ENCODE measurements at places on chromosomes 11 and 22.
A peak's percentile ranks its signal among the peaks of the same experiment; 100 is the strongest.

- DNase-seq = no peak
These were observed 6.5 kb upstream of the FJX1 start for GRCh38 chr11:35611741-35612140.

DNA sequence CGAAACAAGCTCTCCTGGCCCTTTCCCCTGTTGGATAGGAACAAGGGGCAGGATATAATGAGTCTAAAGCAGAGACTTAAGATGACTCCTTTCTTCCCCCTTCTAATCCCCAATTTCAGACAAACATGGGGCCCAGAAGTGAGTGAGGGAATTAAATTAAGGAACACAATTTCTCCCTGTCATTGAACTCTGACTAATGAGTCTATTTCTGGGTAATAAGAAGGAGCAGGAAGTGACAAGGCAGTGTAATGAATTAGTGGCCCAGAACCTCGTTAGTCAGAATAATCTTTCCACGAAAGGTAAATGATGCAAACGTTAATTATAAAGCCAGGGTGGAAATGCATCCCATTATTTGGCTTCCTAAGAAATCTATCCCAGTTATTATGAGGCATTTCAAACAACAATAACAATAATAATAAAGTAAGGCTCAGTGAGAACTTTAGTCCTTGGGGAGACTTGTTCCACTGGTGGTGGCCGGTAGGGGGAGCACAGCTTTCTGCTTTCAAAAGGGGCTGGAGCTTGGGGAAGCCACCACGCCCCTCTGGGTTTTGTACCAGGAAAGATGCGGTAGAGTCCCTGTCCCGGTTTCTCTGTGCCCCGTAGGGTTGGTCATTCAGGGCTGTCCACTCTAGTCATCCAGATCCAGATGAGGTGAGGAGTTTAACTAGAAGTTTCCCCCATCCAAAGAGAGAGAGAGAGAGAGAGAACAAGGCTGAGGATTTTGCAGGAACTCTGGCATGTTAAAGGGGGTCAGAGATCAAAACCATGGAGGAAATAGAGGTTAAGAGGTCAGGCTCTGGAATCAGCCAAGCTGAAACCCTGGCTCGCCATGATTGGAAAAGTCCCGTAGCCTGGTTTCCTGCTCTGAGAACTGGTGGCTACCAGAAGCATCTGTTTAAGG is 298.3 kb downstream of the NTM start:
- DNase-seq = peak; percentile 64

DNA sequence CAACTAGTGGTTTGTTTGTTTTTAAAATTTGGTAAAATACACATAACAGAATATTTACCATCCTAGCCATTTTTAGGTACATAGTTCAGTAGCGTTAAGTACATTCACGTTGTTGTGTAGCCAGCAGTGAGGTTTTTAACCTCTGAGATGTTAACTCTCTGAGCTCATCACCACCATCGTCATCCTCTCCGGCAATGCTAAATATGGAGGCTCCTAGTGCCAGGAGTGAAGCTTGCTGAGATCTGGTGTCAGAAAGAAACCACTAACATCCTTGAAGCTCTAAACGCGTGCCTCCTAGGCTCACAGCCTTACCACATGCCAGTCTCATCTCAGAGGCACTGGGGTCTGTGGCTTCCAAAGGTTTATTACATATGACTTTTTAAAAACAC is 330.2 kb upstream of the B3GAT1 start:
- peak; percentile 49 for DNase-seq

DNA sequence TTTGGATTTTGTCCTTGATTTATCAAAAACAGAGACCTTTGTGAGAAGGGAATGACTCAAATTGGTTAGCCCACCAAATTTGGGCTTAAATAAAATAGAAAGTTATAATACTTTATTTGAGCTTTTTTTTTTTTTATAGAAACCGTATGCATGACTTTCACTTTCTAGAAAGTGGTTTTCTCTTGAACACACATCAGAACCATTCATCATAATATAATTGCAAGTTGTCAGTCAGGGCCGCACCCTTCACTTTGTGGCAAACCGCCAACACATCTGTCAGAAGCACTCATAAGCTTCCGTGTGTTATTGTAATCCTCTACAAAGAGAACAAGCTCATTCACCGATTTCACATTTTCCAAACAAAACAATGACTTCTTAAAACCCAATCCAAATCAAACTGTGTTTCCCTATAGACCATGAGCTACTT is 76.1 kb downstream of the SOX6 start:
- DNase-seq = no peak

- no peak for DNase-seq
These were observed 43.6 kb upstream of the TH start for GRCh38 chr11:2215230-2215560.

- DNase-seq = no peak
These were observed 32.7 kb downstream of the SLC6A5 start for GRCh38 chr11:20632169-20632532.

- DNase-seq = no peak
These were observed 100.1 kb downstream of the KCNQ1OT1 start for GRCh38 chr11:2599561-2600189.

DNA sequence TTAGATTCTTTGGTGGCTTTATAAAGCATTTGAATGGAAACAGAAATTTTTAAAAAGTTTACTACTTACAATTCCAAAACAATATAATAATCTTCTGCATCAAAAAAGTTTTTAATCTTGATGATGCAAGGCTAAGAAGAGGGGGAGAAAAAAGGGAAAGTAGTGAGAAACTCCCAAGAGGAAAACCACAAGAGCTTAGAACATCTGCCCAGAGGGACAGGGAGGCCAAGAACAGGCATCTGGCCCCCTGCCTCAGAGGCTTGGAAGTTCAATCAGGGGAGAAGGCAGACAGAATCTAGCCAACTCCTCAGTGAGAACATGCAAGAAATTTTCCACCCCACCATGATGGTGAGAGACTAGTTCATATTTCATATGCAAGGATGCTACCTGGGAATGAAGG is 23.8 kb upstream of the TTC28 start:
- no peak for DNase-seq

- no peak for DNase-seq
These were observed 795 bp downstream of the ZBTB3 start for GRCh38 chr11:62752994-62753735.

GRCh38 chr11:74506823-74507222 is 13.3 kb upstream of the LIPT2 start:
- no peak for DNase-seq

DNA sequence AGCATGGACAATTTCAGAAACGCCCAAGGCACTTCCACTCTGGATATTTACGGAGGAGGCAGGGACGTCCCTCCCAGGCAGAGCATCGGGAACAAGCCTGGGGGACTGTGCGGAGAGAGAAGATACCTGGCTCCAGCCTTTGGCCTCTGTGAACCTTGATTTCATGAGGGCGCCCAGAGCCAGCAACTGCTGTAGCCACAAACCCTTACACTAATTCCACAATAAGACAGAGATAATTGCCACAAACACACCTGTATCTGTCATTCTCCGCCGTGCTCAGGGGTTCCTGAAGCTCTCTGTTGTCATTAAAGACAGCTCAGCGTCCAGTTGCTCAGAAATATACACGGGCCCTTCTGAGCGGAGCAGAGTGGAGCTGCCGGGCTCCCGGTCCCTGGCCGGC is 1292.1 kb downstream of the TBC1D22A start:
- DNase-seq = no peak

DNA sequence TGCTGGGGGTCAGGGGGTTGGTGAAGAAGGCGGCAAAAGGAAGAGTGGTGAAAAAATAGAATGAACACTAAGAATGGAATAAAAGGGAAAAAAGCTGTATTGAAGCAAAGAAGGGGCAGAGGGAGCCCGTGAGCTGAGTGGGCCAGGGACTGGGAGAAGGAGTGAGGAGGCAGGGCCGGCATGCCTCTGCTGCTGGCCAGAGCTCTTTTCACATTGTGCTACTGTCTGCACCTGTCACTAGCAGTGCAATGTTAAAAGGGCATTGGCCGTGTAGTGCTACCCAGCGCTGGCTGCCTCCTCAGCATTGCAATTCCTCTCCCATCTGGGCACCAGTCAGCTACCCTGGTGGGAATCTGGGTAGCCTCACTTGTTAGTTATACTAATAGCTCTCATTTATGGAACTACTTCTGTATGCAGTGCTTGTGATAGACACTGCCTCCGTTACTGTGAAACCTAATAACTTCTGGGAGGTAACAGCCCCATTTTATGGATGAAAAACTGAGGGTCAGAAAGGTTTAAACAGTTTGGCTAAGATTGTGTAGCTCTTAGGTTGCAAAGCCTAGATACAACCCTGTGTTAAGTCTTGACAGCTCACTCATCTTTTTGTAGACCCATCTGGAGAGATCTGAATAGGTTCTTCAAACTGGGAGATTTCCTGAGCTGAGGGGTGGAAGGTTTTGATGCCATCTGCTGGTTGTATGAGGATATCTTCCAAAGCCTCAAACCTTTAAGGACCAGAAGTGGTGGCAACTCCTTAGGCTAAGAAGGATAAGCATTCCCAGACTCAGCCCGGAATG is 8.5 kb downstream of the YPEL4 start:
- no peak for DNase-seq

DNA sequence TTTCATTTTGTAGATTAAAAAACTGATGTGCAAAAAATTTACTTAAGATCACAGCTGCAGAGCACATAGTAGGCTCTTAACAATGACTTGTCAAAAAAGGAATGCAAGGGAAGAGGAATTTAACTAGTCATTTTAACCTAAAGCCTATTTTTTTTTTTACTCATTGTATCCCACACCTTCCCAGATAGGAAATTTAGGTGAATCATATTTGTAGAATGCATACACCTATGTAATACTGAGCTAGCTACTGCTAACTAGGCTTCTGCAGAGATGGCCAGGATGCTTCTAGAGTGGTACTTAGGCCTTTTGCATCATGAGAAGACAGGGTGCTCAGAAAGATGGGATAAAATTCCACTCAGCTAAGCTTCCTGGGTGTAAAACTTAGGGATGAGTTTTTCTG is 387.3 kb downstream of the AASDHPPT start:
- DNase-seq = no peak

DNA sequence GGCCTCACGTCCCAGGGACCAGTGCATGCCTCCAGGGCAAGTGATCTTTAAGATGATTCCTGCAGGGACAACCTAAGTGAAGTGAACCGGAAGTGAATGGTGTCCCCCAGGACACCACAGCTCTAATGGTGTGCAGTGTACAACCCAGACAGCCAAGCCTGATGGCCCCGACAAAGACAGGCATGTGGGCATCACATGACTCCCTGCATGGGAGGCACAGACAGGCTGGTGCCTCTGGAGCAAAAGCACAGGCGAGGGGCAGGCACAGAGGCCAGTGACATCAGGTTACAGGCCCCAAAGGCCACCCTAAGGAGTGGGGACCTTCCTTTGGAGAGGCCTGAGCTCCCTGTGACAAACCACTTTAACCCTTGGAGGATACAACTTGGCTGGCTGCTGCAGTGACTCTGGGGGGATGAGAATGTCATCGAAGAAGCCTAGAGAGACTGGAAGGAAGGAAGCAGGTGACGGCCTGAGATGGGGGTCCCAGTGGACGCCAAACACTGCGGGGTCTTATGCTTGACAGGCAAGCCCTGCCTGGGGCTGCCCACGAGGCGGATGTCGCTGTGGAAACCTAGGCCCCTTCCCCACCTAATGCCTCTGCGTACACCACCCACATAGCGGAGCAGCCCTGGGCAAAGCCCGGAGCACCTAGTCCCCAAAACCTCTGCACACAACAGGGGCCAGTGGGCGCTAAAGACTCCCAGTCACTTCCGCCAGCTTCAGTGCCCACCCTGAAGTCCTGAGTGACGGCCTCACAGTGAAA is 12.4 kb downstream of the POLR3H start:
- DNase-seq = no peak

- DNase-seq = no peak
These were observed 8.6 kb downstream of the SERPINH1 start for GRCh38 chr11:75570559-75571139.

- no peak for DNase-seq
These were observed 94.5 kb upstream of the BID start for GRCh38 chr22:17868771-17869170.

DNA sequence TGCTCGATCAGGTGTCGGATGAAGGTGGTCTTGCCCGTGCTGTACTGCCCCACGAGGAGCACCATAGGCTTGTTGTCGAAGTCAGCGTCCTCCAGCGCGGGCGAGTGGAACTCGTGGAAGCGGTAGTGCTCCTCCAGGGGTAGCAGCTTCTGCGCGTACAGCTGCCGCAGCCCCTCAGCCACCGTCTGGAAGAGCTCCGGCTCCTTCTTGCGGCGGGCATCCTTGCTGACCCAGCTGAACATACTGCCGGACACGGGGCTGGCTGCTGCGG is 263 bp downstream of the EHD1 start:
- no peak for DNase-seq

- DNase-seq = no peak
These were observed 934 bp downstream of the HSD17B12 start for GRCh38 chr11:43681401-43681942.

- no peak for DNase-seq
These were observed 108.4 kb downstream of the PDE3B start for GRCh38 chr11:14751975-14752407.

DNA sequence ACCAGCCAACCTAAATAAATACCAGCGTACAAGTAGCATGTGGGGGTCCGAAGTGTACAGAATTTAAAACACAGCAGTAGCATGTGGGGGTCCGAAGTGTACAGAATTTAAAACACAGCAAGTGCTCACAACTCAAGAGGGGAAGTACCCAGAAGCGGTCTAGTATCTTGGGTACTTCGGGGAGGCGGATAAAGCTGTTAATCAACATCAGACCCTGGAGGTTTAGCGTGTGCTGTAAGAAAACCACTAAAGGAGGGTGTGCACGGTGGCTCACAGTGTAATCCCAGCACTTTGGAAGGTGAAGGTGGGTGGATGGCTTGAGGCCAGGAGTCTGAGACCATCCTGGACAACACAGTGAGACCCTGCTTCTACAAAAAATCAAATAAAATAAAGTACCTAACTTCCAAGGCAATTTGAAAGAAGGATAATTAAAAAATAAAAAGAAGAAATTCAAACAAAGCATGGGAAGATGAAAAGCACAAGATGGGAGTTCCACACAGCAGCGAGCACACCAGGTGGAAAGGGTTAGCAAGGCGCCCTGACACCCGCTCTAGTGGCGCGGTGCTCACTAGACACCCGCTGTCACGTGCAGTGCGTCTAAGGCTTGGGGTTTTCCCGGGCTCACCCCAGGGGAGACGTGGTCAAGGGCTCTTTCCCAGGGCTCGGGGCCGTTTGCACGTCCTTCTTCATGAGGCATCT is 35.0 kb upstream of the MOB2 start:
- no peak for DNase-seq

GRCh38 chr11:97607291-97608000 is 1217.6 kb downstream of the JRKL start:
- no peak for DNase-seq

GRCh38 chr11:68855205-68855981 is 13.7 kb upstream of the CPT1A start:
- DNase-seq = peak; percentile 67

- no peak for DNase-seq
These were observed 234.8 kb downstream of the GRIK4 start for GRCh38 chr11:120746376-120746775.

GRCh38 chr11:121958971-121959325 is 157.1 kb downstream of the BLID start:
- DNase-seq = no peak

- DNase-seq = no peak
These were observed 125.4 kb downstream of the CASP12 start for GRCh38 chr11:104772806-104773241.
